ENCODE measurements at places on chromosomes 13 and 19. TPM values are rescaled to one million over a fixed set of nuclear protein-coding genes. Genes with fewer than 3 reads are reported as not detected.

GRCh38 chr13:20550799-20551198, 16.2 kb upstream of the IFT88 start:
- H3K4me3 ChIP-seq: no peak overlapping the region
- DNase-seq: no peak
- no peaks in the 10 kb centered on the region for H3K36me3 ChIP-seq
- H3K27ac ChIP-seq: no peak overlapping the region

- peak overlapping the region; percentile 39 for H3K4me3 ChIP-seq
- no peaks in the 10 kb centered on the region for H3K36me3 ChIP-seq
- H3K27ac ChIP-seq: no peak overlapping the region
- H3K4me1 ChIP-seq: peaks cover 5% of the 10 kb centered on the region
- DNase-seq: peak; percentile 54
- H3K27me3 ChIP-seq: no peaks in the 10 kb centered on the region
Observed at GRCh38 chr19:41449079-41449864, 6.3 kb downstream of the ERICH4 start.

DNA sequence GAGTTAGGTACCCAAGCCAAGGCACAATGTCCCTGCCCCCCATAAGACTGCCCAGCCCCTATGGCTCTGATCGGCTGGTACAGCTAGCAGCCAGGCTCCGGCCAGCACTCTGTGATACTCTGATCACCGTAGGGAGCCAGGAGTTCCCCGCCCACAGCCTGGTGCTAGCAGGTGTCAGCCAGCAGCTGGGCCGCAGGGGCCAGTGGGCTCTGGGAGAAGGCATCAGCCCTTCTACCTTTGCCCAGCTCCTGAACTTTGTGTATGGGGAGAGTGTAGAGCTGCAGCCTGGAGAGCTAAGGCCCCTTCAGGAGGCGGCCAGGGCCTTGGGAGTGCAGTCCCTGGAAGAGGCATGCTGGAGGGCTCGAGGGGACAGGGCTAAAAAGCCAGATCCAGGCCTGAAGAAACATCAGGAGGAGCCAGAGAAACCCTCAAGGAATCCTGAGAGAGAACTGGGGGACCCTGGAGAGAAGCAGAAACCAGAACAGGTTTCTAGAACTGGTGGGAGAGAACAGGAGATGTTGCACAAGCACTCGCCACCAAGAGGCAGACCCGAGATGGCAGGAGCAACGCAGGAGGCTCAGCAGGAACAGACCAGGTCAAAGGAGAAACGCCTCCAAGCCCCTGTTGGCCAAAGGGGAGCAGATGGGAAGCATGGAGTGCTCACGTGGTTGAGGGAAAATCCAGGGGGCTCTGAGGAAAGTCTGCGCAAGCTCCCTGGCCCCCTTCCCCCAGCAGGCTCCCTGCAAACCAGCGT, 3.0 kb upstream of the KMT2B start:
- no peak overlapping the region for H3K4me3 ChIP-seq
- H3K36me3 ChIP-seq: no peaks in the 10 kb centered on the region
- DNase-seq: no peak
- H3K27ac ChIP-seq: no peak overlapping the region
- no peaks in the 10 kb centered on the region for H3K27me3 ChIP-seq

DNA sequence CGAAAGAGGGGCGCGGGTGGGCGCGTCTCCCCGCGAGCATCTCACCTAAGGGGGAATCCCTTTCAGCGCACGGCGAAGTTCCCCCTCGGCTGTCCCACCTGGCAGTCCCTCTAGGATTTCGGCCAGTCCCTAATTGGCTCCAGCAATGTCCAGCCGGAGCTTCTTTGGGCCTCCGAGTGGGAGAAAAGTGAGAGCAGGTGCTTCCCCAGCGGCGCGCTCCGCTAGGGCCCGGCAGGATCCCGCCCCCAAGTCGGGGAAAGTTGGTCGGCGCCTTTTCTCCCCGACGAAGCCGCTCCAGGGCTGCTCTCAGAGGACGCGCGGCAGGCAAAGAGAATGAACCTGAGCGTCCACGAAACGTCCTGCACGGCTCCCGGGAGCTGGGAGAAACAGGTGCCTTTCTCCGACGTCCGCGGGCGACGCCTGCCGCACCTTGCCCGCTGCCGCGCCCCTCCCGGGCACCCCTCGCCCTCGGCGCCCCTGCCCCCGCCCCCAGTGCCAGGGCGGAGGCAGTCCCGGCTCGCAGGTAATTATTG, 366 bp upstream of the KL start:
- H3K4me3 ChIP-seq: no peak overlapping the region
- no peaks in the 10 kb centered on the region for H3K36me3 ChIP-seq
- H3K27ac ChIP-seq: no peak overlapping the region
- peaks cover 14% of the 10 kb centered on the region for H3K27me3 ChIP-seq
- no peaks in the 10 kb centered on the region for H3K4me1 ChIP-seq

DNA sequence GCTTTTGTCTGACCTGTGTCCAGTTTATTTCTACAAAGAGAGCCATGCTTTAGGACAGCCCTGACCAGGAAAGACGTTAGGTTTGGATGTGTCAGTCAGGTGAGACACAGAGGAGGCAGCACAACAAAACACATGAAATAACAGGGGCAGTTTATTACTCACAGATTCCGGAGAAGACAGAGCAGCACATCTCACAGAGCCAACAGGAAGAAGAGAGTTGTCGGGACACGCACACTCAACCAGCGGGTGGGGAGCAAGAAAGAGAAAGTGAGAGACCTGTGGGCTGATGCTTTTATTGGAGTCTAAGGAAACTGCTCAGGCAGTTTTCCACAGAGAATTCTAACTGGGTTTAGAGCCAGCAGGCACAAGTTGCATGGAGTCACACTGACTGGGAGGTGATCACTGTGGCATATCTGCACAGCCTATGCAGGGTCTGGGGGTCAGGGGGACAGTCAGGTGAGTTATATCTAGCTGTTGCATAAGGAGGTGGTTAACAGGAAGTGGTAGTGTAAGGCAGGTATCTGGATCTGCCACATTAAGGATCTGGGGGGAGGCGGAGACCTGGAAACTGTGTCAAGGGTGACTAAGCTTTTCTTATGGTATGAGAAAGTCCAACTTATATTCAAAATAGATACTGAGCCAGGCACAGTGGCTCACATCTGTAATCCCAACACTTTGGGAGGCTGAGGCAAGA, 24.1 kb upstream of the CEACAM20 start:
- H3K4me1 ChIP-seq: no peaks in the 10 kb centered on the region
- no peak for DNase-seq
- no peaks in the 10 kb centered on the region for H3K36me3 ChIP-seq
- no peak overlapping the region for H3K4me3 ChIP-seq
- H3K27me3 ChIP-seq: no peaks in the 10 kb centered on the region

- no peaks in the 10 kb centered on the region for H3K36me3 ChIP-seq
- no peak overlapping the region for H3K27ac ChIP-seq
- no peaks in the 10 kb centered on the region for H3K27me3 ChIP-seq
- H3K4me3 ChIP-seq: no peak overlapping the region
- no peaks in the 10 kb centered on the region for H3K4me1 ChIP-seq
Observed at GRCh38 chr13:95155093-95155492, 146.2 kb downstream of the ABCC4 start.

DNA sequence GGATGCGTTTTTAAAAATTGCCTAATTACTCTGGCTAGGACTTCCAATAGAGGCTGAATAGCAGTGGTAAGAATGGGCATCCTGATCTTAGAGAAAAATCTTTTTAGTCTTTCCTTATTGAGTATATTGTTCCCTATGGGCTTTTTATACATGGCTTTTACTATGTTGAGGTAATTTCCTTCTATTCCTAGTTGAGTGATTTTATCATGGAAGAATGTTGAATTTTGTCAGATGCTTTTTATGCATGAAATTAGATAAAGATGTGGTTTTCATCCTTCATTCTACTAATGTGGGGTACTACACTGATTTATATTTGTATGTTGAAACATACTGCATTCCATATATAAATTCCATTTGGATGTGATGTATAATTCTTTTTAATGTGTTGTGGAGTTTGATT, 2673.8 kb downstream of the PCDH9 start:
- DNase-seq: no peak
- H3K4me1 ChIP-seq: no peaks in the 10 kb centered on the region
- H3K36me3 ChIP-seq: no peaks in the 10 kb centered on the region
- H3K4me3 ChIP-seq: no peak overlapping the region

DNA sequence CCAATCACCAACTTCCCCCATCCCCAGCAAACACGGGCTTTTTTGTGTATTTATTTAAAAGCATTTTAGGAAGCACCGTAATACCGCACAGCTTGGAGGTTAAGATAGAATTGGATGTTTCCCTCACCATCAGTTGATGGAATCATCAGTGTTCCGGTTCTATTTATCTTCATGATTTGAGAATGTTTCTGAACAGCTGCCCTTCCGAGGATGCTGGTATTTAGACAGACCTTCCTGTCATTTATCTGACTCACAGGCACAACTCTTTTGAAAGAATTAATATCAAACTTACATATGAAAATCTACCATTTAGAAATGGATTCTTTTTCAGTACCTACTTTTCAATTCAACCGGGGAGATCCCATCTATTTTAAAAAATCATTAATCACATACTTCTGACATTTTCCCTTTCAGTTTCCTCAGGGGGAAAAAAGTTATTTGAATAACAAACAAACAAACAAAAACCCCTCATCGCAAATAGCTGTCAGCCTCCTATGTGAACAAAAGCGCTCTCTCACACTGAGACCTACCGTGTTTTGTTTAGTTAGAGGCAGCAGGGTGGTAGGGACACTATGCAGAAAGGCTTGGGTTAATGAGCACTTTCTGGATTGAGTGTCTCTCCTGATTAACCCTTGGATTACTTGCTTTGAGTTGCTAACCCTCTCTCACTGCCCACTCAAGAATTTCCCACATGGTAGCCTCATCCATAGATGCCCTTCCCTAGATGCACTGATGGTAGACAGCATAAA, 189.3 kb downstream of the TM9SF2 start:
- H3K27me3 ChIP-seq: no peaks in the 10 kb centered on the region
- no peaks in the 10 kb centered on the region for H3K4me1 ChIP-seq
- H3K27ac ChIP-seq: no peak overlapping the region
- H3K36me3 ChIP-seq: no peaks in the 10 kb centered on the region

GRCh38 chr13:91133941-91134802, 213.3 kb upstream of the MIR17HG start:
- DNase-seq: peak; percentile 2
- no peaks in the 10 kb centered on the region for H3K4me1 ChIP-seq
- H3K27ac ChIP-seq: no peak overlapping the region
- no peak overlapping the region for H3K4me3 ChIP-seq
- no peaks in the 10 kb centered on the region for H3K27me3 ChIP-seq
- H3K36me3 ChIP-seq: no peaks in the 10 kb centered on the region

DNA sequence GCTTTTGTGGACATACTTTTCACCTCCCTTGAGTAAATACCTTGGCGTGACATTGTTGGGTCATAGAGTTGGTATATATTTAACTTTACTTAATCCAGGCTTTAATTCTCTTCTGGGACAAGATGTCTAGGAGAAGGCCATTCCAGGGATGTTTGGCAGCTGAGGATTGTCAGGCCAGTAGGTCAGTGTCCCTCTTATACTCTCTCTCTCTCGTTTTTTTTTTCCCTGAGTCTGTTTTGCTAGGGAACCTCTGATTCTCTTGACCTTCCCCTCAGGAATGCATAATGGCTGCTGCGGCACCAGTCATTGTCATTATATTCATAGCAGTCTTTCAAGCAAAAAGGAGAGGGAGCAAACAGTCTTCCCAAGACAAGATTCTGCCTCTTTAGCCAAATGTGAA, 48.8 kb downstream of the BICRA start:
- no peaks in the 10 kb centered on the region for H3K27me3 ChIP-seq
- no peak overlapping the region for H3K4me3 ChIP-seq
- H3K4me1 ChIP-seq: no peaks in the 10 kb centered on the region
- no peak overlapping the region for H3K27ac ChIP-seq
- H3K36me3 ChIP-seq: no peaks in the 10 kb centered on the region

DNA sequence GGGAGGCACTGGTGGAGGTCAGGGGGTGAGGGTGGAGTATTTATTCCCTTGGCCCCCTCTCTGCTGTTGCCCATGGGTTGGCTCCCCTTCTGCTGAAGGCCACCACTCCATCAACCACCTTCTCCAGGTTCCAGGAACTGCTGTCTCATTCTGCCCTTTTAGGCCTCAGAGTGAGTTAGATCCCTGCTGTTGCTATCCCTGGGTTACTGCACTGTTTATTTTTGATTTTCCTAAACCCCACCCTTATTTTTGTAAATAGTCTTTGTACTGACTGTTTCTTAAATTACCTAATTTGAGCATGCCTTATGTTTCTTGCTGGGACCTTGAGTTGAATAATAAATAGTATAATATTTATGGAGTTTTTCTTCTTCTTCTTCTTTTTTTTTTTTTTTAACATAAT, 132.8 kb downstream of the RGCC start:
- H3K4me1 ChIP-seq: no peaks in the 10 kb centered on the region
- H3K27ac ChIP-seq: no peak overlapping the region
- no peaks in the 10 kb centered on the region for H3K27me3 ChIP-seq
- H3K4me3 ChIP-seq: no peak overlapping the region

GRCh38 chr13:54802226-54802625, 1773.6 kb downstream of the OLFM4 start:
- no peak overlapping the region for H3K4me3 ChIP-seq
- no peak overlapping the region for H3K27ac ChIP-seq
- H3K36me3 ChIP-seq: no peaks in the 10 kb centered on the region
- no peaks in the 10 kb centered on the region for H3K27me3 ChIP-seq
- no peak for DNase-seq

DNA sequence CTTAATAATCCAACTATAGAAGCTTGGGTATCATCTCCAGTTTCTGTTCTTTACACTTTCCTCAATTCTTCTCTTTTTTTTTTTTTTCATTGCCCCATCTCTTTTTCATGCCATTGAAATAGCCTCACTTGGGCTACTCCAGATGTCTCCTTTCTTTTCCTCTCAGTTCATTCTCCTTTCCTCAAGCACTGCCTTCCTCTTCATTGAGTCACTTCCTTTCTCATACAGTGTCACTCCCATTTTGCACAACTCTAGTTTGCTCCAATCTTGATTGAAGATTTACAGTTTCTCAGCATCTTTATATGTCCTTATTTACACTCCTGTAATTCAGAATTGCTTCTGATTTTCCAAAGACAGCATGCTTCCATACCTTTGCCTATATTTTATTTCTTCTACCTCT, 61.3 kb downstream of the IPO5 start:
- peaks cover 35% of the 10 kb centered on the region for H3K36me3 ChIP-seq
- H3K4me3 ChIP-seq: no peak overlapping the region
- H3K27me3 ChIP-seq: no peaks in the 10 kb centered on the region
- no peak for DNase-seq

DNA sequence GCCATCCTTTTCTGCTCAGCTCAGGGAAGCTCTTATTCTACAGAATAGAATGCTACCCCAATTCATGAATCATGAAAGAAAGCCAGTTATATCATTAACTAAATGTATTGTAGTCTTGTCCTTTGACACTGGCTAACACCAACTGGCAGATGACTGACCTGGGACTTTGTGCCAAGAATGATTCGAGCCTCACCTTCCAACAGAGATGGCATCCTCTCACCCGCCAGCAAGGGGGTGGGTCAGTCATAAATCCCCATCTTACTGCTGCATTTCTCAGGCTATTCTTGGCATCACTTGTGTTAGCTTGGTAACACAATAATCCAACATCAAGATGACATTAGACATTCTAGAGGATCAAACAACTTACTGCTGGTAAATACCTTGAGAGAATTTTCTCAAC, 1239.8 kb upstream of the MIR17HG start:
- H3K4me3 ChIP-seq: no peak overlapping the region
- no peak overlapping the region for H3K27ac ChIP-seq

GRCh38 chr13:92805766-92806165, 420.8 kb upstream of the GPC6 start:
- H3K4me1 ChIP-seq: no peaks in the 10 kb centered on the region
- H3K27ac ChIP-seq: no peak overlapping the region
- DNase-seq: no peak
- H3K36me3 ChIP-seq: no peaks in the 10 kb centered on the region
- H3K4me3 ChIP-seq: peak overlapping the region; percentile 53

Gene KHSRP
- 459 TPM for total RNA-seq

Gene AZU1
- not detected for total RNA-seq
